ENCODE measurements at places on chromosomes 16 and 17.

GRCh38 chr17:31595666-31596381, 204.3 kb downstream of the RAB11FIP4 start:
- no peak for DNase-seq

DNA sequence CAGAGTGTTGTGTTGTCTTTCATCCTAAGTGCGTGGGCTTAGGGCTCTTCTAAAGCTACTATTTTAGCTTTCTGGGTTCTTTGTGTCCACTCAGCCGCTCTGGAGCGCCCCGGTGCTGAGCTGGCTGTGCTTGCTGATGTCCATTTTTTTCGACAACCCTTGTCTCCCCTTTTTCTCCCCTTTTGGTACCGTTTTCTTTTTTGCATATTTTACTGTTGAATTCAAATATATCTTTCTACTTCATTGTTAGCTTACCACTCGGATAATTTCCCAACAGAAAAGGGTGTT, 1.2 kb downstream of the SRRM2 start:
- no peak for DNase-seq

GRCh38 chr17:3004150-3004801, 59.1 kb downstream of the OR1D5 start:
- DNase-seq = peak; percentile 95

DNA sequence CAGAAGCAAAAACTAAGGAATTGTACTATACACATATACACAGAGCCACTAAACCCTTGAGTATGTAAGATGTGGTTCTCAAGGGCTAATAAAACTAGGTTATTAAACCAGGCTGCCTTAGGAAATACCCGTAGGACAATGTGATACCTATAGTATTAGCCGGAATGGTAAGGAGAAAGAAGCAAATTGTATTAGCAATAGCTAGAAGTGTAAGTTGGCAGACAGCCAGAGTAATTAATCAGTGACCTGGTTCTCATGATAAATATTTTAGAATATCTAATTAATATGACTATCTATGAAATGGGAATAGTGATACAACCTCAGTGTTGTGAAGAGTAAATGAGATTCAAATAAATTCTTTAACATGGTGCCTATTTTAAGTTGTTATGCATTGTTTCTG, 18.6 kb downstream of the GDPD1 start:
- DNase-seq = no peak

DNA sequence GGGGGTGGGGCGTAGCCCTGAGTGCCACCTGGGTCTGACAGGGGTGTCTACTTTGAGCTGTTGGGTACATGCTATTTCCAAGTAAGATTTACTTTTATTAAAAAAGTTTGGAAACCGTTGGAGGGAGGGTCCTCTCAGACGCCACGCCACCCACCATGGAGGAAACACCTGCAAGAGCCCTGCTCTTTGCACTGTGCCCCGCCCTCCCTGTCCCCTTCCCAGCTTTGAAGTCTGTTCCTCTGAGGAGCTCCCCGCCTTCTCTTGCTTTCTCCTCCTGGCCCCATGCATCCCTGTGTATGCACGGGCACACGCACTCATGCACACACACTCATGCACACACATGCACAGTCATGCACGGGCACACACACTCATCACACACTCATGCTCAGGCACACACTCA, 15.5 kb downstream of the ADGRG1 start:
- DNase-seq = no peak

- no peak for DNase-seq
Measured at GRCh38 chr17:27323538-27324215, 29.8 kb downstream of the WSB1 start.

- DNase-seq = no peak
Measured at GRCh38 chr16:70647441-70648359, 1.3 kb downstream of the IL34 start.

- no peak for DNase-seq
Measured at GRCh38 chr17:9266031-9266680, 244.8 kb downstream of the NTN1 start.

GRCh38 chr17:63441654-63442053, 4.5 kb downstream of the CYB561 start:
- DNase-seq = no peak

- no peak for DNase-seq
Measured at GRCh38 chr17:39205112-39205526, 5.0 kb downstream of the RPL19 start.

- DNase-seq = no peak
Measured at GRCh38 chr16:86227801-86228200, 282.5 kb upstream of the FOXF1 start.

DNA sequence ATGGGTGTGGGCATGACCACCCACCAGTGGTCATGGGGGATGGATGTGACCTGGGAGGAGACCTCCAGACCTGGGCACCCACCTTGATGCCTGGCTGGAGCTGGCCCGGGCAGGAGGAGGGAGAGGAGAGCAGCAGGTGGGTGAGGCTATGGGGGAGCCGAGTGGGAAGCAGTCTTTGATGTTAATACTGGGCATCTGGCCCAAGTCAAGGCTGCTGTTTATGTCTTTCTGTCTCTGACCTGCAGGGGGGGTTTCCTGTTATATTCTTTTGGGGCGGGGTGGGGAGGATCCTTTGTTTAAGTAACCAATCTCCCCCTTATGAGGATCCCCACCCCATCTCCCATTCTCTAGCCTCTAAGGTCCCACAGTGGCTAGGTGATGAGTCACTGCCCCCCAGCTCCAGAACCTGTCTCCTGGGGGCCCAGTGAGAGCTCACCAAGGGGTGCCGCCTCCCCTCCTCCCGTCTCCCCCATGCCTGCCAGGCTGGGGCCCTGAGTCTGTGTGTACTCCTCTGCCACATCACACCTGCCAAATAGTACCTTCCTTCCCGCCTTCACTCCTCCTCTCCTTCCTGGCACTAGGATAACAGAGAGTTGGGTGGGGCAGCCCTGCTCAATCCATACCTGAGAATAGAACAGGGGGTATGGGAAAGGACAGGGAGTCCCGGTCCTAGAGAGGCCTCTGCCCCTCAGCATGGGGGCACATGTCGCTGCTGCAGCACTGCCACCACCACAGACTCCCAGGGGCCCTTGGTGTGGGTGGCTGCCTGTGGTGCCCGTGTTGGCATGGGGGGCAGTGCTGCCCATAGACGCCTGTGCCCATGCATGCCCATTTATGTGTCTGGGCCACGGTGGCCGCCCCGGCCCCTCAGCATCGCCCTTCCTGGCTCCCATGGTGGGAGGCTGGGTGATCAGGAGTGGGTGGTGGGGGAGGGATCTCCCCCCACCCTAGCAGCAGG, 7.3 kb downstream of the THRA start:
- no peak for DNase-seq

GRCh38 chr17:18851201-18851600, 6.7 kb upstream of the PRPSAP2 start:
- no peak for DNase-seq

DNA sequence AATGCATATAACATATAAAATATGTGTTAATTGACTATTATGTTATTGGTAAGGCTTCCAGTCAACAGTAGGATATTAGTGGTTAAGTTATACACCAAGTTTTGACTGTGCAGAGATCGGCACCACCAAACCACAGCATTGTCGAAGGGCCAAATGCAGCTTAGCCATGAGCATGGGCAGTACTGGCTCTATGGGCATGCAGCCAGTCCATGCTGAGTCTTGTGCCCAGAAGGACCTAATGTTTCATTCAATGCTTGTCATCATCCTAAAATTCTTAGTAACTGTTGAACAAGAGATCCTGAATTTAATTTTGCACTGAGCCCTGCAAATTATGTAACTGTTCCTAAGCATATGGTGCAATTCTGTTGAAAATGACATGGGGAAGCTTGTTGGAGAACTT, 233.4 kb upstream of the HS3ST3A1 start:
- DNase-seq = no peak

DNA sequence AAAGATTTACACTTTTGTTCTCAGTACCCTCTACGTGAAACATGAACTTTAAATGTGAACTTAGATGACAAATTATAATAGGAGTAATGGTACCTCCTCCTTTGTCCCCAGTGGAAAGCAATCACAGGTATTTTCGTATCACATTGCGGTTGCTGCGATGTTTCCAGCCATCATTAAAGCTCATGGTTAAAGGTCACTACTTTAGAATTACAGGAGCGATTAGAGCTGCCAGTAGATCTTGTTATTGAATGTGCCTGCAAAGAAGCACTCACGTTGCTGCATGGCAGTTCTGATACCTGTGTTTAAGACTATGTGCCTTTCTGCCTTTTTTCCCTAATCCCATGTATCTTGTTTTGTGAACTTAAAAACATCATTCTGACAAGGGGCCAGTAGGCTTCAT, 301.0 kb downstream of the CPPED1 start:
- no peak for DNase-seq

DNA sequence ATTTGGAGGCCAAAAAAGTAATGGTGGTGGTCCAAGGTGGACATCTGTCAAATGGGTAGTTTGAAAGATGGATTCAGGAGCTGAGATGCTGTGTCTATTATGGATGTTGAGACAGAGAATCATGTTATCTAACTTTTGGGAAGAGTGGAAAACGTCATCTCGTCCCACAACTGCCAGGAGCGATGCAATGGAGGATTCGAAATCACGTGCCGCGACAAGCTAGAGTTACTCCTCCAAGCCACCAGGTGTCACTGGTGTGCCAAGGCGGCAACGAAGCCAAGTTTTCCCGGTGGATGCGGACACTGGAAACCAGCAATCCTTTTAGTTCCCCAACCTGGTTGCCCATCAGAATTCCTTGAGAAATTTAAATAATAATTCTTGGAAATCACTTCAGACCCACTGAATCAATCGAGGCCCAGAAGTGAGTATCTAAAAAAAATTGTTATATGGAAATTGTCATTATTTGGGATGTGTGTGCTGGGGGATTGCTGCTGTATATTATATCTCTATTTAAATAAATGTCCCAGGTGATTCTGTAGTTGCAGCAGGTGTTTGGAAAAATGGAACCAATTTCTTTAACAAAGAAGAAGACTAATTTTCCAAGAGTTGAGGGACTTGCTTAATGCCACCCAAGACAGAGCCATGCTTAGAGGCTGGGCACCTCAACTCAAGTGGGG, 206.1 kb downstream of the HAPSTR1 start:
- DNase-seq = peak; percentile 3

DNA sequence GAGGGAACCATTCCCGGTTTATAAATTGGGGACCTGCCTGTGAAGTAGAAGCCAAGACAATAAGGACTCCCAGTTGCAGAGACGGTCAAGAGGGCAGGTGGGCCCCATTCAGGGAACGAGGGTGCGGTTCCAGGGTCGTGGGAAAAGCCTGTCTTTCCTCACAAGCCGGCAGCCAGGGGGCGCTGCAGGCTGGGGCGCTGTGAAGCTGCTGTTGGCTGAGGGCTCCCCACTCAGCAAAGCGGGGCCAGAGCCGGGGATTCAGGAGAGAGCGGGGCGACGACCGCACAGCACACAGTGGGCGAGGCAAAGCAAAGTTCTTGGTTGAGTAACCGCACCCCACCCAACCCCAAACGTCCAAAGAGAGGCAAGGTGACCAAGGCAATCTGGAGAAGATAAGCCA, 24.9 kb downstream of the CDRT15 start:
- no peak for DNase-seq

DNA sequence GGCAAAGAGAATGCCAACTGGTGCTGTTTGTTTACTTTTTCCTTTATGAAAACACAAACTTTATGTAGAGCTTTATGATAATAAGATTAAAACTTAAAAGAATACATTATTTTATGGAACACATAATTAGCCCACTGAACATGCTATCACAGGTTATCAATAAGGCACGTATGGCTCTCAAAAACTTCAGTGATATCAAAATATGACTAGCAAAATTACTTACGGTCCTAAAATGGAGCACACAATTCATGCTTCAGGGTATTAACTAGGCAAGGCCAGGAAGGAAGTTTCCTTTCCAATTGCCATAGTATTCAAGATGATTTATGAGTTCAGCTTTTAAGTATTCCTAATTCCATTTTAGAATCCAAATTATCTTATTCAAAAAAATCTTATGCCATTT, 3.6 kb downstream of the RNF43 start:
- DNase-seq = no peak

- no peak for DNase-seq
Measured at GRCh38 chr17:28493460-28493859, 12.7 kb upstream of the FOXN1 start.

GRCh38 chr17:81151278-81151677, 14.0 kb upstream of the PVALEF start:
- no peak for DNase-seq

DNA sequence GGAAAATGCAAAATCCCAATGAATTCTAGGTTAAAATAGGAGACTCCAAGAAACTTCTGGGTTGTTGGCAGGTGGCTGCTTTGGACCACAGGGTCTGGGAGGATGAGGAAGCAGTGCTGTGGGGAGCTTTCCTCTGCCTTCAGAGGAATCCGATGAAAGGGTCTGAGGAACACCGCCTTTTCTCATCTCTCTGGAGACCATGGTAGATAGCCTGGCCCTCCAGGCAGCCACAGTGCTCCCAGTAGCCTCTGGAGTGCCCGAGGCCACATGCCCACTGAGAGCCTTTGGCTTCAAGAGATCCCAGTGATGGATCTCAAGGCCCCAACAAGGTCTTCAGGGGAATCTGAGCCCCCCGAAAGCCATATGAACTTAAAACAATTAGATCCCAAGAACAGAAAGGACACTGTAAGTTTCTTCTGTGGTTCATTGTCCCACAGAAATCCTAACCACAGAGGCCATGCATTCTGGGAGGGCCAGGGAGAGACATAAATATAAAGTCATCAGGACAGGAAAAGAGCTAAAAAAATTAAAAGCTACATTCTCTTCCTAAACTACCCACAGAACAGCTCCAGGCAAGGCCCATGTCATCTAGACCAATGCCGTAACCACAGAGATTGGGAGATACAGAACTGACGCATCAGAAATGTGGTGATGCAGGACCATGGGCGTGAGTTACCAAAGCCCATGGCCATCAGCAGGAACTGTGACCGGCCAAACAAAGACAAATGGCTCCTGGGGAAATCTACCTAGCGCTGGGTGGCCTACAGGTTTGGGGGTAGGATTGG, 24.3 kb downstream of the TK2 start:
- no peak for DNase-seq

- DNase-seq = no peak
Measured at GRCh38 chr16:18783430-18784341, 6.4 kb downstream of the RPS15A start.

DNA sequence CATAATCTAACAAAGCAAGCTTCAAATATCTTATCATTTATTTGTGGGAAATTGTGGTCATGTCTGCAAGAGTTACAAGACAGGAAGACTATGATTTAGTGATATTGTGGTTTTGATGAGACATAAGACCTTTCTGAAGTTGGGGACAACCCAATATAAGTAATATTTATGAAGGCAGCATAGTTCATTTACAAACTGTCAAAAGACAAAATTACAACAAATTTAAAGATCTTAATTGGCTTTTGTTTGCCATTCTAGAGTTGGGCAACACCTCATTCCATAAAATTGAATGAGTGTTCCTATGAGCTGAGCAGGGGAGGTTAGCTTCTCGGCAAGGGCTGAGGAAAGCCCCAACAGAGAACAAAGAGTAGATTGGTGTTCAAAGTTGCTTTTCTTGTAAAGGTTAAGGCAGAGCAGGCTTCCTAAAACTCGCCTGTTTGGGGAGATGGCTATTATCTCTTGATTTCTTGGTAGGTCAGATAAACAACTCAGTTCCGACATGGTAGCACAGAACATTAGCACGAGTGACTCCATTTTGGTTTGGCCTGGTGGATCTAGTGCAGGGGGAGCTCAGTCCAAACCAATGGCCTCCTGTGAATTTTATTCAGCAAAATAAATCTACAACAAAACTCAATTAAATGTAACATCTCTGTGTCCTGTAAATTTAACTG, 10.9 kb upstream of the MMD start:
- no peak for DNase-seq

Measured in C1 segment of cervical spinal cord (tissue), 14 donors.